ENCODE measurements at places on chromosomes 1 and 21.

DNA sequence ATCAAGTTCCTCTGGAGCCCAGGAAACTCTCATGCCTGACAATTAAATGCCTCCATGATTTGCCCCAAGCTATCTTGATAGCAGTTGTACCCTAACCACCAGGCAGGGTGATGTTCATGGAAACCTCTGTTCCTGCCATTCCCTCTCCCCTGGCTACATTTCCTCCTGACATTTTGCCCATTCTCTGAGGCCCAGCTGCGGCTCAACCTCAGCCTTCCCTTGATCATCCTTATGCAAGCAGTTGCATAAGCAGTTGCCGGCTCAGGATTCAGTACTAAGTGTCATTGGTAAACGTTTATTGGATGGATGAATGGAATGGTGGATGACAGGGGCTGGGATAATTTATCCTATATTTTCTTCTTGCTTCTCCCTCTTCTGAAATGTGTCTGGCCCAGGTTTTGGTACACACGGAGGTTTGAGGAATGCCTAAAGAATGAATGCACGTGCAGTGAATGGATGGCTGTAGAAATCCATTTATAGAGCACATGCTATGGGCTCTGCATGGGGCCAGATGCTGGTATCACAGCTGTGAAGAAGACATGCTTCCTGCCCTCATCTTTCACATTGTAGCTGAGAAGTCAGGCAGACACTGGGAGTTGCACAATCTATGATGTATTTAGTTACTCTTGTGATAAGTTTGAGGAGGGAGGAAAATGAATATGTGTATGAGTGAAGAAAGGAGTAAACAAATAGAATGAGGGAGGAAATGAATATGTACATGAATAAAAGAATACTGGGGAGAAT lies 261.8 kb downstream of the FOXD2 start:
- DNase-seq, result no peak

DNA sequence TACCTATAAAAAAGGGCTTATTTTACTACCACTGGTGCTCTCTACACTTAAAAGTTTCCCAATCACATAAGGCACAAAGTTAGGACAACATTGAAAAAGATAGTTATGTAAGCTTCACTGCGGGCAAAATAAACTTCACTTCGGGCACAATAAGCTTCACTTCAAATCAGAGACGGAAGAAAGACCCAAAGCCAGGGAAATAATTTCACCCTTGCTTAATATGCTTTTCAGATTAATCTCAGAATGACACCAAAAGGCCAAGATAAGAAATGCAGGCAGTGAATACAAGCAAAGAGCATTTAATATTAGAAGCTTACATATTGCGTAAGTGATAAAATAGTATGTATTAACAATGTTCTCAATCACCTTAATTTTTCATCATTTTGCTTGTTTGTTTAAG lies 444.2 kb downstream of the SETD4 start:
- DNase-seq, result no peak

DNA sequence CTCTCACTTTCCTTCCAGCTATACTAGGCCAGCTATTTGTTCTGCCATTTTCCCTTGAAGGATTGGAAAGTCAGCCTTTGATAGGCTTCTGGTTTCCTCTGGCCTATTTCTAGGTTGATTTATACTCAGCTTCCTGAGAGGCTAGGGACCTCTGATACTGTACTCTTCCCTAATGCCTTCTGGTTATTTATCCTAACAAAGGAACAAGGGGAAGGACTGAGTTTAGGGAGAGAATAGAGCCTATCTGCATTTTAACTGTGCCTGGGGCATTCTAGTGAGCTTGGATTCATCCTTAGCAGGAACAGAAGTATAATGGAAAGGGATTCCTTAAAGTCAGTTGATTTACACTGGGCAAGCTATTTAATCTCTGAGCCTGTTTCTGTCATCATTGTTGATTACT lies 11.8 kb upstream of the TMEM39B start:
- DNase-seq, result no peak

DNA sequence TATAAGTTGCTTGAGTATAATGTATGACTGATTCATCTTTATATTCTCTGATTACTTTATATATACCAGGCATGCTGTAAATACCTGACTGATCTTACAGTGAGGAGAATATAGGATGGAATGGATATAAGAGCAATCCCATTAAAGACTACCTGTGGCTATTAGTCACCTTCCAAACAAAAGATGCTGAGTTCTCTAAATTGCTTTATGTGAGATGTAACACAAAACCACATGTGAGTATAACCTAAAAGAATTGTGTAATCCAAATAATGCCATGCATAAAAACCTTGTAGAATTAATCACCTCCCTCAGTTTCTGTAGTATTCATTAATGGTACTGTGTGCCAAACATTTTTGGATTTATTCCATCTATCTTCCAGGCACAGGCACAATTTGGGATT lies 134.6 kb upstream of the LRRC7 start:
- no peak for DNase-seq

GRCh38 chr1:84376000-84376910 lies 22.0 kb upstream of the DNASE2B start:
- DNase-seq, result no peak

DNA sequence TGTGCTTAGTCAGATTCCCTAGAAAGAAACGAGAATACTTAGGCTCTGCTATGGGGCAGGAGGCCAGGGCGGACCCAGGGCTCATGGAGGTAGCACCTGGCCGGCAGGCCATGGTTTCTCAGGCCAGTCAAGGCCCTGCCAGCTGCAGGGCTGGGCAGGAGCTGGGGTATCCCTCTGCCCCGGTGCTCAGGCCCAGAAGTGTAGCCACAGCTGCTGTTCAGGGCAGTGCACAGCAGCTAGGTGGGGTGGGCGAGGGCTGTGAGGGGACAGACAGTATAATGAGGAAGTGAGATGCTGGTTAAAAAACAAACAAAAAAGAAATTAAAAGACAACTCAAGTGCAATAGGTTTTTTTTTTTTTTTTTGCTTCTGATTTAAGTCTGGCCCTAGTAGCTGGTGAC lies 34.0 kb upstream of the EDN2 start:
- DNase-seq, result no peak

Data from Right ventricle myocardium superior (tissue), 1 donor.